CD4-positive, alpha-beta T cell treated with Interleukin-4 for 1 hour (primary cell): ENCODE measurements at places on chromosomes 11 and 22.

DNA sequence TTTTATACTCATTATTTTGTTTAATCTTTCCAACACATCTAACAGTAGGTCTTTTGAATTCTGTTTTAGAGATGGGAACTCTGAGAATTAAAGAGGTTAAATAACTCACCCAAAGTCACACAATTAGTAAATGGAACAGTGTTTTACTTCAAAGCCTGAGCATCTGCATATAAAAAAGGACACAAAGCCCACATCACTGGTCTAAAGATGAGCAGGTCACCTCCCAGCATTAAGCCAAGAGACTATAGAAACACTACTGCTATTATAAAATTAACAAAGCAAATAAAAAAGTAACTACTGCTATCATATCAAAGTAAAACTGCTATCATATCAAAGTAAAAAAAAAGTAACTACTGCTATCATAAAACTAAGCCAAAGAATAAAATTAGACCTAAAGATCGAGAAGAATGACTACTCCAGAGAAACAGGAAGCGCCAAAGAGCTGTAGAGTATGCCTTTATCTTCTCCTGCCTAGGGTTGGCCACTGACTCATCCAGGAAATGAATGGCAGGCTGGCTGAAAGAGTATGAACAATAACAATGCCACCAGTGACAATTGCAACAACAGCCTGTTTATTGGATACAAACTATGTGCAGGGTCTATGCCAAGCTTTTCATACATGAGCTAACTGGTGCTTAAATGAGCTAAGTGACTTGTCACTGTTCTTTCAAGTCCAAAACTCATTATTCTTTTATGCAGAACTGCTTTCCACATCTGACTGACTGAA lies 1153.0 kb upstream of the TENM4 start:
- no peak for DNase-seq

- DNase-seq: no peak
Observed at GRCh38 chr11:2934611-2935239, 5.5 kb upstream of the PHLDA2 start.

- DNase-seq: no peak
Observed at GRCh38 chr22:49671331-49672013, 156.2 kb downstream of the BRD1 start.

- DNase-seq: no peak
Observed at GRCh38 chr11:111086058-111086457, 159.5 kb upstream of the POU2AF2 start.

DNA sequence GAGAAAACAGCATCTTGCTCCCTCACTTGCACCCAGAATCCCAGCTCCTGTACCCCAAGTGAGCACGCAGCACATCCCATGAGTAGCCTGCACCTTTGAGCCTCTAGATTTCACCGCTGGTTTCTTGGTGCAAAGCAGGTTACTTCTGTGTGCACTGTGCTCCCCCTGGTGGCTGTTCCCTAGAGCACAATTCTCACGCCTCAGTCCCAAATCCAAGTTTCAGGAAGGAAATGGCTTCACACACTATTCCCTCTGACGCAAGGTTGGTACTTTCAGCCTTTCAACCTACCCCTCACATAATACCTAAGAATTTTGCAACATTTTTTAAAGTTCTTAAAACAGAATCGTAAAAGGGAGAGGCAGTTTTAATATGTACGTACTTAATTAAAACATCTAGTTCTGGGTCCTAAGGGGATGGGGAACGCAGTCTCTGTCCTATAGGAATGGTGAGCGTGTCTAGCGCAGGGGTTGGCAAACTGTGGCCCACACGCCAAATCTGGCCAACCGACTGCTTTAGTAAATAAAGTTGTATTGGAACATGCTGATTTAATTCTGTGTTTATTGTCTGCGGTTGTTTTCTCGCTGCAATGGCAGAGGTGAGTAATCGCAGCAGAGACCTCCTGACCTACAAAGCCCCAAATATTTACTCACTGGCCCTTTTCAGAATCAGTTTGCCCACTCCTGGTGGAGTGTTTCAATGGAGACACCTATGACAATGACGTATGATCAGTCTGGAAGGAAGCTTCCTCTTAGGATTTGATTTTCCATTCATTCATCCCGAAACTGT lies 27.5 kb downstream of the DHCR7 start:
- peak; percentile 14 for DNase-seq

DNA sequence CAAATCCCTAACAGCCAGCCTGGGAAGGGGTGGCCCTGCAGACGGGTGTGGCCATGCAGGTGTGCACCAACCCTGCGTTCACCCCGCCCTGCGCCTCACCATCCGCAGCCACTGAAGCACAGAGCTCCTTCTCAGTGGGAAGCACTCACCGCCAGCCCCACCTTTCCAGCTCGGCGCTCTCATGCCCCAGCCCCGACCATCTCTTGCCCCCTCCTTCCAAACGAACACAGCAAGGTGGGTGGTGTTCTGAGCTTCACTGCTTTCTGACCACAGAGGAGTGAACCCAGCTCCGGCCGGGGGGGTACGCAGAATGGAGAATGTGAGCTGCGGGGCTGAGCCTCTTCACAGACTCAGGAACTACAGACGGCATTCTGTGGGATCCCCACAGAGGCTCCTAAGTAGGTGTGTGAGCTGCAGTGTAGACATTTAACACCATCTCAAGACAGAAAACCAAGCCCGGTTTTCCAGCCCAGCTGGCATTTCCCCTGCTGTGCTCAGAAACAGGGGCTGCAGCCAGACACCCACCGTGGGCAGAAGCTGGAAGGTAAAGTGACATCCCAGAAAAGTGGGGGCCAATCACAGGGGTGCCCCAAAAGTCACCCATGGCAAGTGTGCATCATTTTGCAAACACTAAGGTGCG lies 88.4 kb upstream of the RTL6 start:
- DNase-seq: no peak
